ENCODE measurements at places on chromosomes 6 and 20. TPM values are rescaled to one million over a fixed set of nuclear protein-coding genes. Genes with fewer than 3 reads are reported as not detected.

Gene CTAGE9
- not detected for total RNA-seq

Gene RCAN2
- 8.0 TPM for total RNA-seq

Gene CASS4
- 0.49 TPM for total RNA-seq

Gene TOX2
- total RNA-seq = 5.2 TPM

Gene SLC13A3
- 4.2 TPM for total RNA-seq

Gene DEFB123
- not detected for total RNA-seq

Gene DOK5
- total RNA-seq = 85.6 TPM

Gene BPIFA1
- not detected for total RNA-seq

Gene CDC5L
- 27.2 TPM for total RNA-seq

Gene PGC
- not detected for total RNA-seq

Measured in fibroblast of the aortic adventitia (primary cell).